Stimulated activated CD8-positive, alpha-beta memory T cell treated with anti-CD3 and anti-CD28 coated beads, Interleukin-15, amount 100 ng/mL, for 4 hours (primary cell): ENCODE measurements at places on chromosomes 11 and 22.

- DNase-seq = no peak
Observed at GRCh38 chr22:36196254-36197064, 5.2 kb downstream of the APOL4 start.

GRCh38 chr11:114168691-114169090, 109.2 kb downstream of the ZBTB16 start:
- no peak for DNase-seq

GRCh38 chr11:31236143-31236542, 133.4 kb downstream of the DCDC1 start:
- DNase-seq = no peak

DNA sequence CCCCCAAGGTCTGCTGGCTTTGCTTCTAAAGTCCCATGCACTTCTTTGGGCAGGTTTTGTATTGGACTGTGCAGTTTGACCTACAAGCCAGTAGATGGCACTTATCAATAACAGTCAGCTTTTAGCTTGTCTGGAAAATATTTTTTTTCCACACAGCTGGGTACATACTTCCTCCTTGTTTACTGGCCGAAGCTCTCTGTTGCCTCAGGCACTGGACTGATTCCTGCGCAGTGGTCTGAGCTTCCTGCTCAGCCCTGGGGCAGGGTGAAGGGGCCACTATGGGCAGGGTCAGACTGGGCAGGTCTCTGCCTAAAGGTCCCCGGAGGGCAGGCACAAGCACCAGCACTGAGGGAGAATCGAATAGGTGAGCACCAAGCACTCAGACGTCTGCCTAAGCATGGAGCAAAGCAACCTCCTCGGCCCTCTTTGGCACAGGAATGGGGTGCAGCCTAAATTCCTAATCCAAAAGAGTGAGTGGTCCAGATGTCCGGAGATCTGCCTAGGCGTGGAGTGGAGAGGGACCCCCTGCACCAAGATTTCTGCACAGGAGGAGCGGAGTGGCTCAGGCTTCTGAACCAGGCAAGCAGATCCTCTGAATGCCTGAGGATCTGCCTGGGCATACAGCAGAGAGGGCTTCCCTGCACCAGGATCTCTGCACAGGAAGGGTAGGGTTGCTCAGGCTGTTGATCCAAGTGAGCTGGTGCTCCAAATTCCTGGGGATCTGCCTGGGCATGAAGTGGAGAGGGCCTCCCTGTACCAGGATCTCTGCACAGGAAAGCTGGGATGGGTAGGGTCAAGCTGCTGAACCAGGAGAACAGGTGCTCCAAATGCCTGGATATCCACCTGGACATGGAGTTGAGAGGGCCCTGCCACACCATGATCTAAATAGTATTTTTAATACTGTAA, 105.9 kb upstream of the C11orf58 start:
- DNase-seq = no peak

DNA sequence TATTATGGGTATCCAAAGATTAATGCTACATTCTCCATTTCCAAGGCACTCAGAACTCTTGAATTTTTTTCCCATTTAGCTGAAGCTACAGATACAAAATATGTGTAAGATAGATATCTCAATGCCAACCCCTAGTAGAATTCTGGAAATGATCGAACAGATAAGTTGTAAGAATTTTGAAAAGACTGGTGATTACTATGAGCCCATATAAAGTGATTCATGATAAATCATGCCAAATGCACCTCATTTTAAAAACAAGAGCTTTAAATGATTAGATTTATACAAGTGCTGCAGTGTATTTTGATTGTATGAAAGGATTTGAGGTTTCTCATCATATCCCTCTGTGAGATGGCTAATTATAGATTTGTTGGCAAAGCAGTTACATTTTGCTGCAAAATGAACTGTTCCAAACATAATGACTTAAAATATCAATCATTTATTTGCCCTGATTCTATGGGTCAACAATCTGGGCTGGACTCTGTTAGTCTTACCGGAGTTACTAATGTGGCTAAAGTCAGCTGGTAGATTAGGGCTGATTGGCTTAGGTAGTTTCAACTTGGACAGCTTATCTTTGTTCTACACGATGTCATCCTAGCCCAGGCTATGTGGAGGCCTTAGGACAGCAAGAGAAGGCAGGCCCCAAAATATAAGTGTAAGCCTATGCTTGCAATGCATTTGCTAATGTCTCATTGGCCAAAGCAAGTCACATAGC, 3.4 kb downstream of the OR10V1 start:
- no peak for DNase-seq

DNA sequence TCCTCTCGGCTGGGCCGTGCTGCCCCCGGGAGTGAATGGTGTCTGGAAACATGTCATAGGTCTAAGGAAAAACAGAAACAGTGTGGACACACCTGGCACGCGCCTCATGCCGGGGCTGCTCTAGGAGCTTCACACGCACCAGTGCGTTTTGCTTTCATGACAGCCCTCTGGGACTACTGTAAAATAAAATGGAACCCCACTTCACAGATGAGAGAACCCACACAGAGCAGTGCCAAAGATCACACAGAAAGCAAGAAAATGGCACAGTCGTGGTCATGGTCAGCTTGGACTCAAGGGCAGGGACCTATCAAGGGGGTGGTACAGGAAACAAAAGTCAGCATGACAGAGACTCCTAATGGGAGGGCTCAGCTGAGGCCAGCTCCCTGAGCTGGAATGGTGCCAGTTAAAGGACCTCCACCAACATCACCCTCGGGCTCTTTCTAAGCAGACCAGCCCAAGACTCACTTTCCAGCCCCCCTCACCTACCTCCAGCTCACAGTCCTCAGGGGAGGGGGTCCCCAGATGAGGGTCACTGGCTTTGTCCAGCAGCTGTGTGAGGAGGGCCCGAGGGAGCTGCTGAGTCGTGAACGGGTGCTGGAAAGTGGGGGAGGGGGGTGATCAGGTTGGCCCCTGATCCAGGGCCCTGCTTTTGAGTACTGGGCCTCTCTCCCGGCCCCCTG, 3.3 kb downstream of the MAP4K2 start:
- DNase-seq = no peak

DNA sequence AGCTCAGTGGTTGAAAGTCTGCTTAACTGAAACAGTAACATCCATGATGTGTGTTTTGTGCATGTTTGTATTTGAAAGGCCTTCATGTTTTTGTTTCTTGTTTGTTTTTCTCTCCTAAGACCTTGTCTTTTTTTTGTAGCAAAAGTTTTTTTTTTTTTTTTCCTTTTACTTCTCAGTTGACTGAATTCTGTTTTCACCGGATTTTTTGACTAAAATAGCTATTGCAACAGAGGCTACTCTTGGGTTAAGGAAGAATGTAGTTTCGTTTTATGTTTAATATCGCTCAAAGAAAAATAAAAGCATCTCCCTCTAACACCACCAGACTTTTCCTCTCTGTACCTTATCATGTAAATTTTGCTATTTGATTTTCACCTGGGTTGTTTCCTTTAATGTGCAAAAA, 15.1 kb downstream of the APOL6 start:
- no peak for DNase-seq

DNA sequence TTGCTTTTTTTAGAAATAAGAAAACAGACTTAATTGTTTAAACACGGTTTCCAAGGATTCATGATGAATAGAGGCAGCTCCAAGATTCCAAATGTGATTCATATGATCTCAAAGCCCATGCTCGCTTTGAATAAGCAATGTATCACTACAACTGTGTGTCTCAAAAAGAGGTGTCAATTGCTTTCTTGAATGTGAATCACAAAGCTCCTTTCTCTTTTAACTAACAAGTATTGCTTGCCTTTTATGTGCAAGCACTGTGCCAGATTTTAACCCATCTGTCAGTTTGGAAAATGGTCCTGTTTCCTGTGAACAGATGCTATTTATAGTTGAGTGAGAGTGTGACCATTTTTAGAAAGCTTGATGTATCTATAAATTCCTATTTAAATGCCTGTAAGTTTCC, 6.5 kb downstream of the OOSP1 start:
- no peak for DNase-seq

DNA sequence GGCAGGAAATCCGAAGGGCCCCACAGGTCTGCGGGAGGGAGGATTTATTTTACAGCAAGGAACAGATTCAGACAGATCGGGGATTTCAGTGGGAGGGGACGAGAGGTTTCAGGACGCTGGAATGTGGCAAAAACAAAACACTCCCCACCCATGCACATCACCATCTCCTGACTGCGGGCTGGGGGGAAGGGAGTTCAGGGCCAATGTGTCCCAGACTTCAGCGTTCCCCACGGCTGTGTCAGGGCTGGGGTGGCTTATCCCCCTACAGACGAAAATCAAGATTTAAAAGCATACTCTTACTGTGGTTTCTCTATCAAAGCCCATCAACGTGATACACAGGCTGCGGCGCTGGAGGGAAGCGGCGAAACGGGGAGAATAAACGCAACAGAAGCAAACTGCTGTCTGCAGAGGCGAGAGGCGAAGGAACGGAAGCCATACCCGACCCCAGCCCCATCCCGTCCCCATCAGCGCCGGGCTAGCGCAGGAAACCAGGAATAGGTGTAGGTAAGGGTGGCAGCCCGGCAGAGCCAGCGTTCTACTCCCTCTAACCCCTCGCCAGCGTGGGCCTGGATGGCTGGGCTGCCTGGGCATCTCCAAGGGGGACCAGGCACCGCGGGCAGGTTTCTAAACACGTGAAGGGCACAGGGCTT, 2.7 kb downstream of the TENM4 start:
- DNase-seq = no peak

DNA sequence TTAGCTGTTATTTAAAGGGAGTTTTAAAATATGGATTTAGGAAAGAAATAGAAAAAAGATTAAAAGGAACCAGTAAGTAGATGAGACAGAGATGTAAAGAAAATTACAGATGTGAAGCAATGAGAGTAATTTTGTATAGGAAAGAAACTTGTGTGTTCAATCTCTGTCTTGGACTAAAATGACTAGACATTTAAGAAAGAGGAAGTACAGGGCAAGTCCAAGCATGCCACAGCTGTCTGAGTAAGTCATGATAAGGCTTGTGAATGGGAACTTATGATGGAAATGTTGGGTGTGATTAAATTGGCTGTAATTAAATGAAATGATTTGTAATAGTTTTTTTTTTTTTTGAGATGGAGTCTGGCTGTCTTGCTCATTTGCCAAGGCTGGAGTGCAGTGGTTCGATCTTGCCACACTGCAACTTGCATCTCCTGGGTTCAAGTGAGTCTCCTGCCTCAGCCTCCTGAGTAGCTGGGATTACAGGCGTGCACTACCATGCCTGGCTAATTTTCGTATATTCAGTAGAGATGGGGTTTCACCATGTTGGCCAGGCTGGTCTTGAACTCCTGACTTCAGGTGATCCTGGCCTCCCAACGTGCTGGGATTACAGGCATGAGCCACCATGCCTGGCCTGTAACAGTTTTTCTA, 5.9 kb upstream of the ACY3 start:
- DNase-seq = no peak

GRCh38 chr22:29106839-29107238, 34.0 kb downstream of the KREMEN1 start:
- DNase-seq = no peak

- no peak for DNase-seq
Observed at GRCh38 chr22:48755059-48755949, 1072.4 kb downstream of the BRD1 start.

DNA sequence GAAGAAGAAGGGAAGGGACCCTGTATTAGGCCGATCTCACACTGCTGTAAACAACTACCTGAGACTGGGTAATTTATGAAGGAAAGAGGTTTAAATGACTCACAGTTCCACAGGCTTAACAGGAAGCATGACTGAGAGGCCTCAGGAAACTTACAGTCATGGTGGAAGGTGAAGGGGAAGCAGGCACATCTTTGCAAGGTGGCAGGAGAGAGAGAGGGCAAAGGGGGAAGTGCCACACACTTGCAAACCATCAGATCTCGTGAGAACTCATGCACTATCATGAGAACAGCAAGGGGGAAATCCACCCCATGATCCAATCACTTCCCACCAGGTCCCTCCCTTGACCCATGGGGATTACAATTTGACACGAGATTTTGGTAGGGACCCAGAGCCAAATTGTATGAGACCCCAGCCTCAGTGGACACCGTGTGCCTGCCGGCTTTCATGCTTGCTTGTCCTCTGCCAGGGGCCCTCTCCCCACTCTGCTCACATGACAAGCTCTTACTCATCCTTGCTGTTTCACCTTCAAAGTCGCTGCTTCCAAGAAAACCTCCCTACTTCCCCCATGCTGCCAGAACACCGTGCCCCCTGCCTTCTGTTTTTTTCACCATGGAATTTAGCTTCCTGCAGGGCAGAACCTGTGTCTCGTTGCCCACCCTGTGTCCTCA, 23.3 kb upstream of the PPFIA1 start:
- DNase-seq = no peak

DNA sequence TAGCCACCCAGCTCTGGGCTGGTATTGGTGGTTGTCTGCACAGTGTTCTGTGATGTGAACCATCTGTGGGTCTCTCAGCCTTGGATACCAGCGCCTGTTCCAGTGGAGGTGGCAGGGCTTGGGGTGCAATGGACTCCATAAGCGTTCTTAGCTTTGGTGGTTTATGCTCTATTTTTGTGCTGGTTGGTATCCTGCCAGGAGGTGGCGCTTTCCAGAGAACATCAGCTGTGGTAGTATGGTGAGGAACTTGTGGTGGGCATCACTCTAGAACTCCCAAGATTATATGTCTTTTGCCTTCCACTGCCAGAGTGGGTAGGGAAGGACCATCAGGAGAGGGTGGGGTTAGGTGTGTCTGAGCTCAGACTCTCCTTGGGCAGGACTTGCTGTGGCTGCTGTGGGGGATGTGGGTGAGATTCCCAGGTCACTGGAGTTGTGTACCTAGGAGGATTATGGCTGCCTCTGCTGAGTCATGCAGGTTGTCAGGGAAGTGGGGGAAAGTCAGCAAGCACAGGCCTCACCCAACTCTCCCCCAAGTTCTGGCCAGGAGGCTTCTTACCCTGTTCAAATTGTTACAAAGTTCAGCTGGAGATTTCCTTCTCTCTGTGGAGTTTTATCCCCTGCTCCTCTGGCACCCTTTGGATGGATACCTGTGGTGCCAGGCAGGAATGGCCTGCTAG, 47.2 kb downstream of the MRGPRX2 start:
- DNase-seq = no peak

DNA sequence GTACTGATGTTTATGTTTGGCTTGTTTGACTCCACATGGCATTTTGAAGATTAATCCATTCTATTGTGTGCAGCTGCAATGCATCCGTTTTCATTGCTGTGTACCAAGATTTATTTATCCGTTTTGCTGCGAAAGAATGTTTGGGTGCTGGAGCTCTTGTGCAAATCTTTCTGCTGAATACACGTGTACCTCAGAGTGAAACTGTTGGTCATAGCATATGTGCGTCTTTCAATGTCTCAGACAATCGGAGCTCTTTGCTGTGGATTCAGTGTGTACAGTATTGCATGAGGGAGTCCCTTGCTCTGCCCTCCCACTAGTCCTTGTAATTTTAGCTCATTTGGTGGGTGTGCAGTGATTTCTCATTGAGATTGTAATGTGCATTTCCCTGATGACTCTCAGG, 545.4 kb downstream of the TBC1D22A start:
- DNase-seq = no peak

DNA sequence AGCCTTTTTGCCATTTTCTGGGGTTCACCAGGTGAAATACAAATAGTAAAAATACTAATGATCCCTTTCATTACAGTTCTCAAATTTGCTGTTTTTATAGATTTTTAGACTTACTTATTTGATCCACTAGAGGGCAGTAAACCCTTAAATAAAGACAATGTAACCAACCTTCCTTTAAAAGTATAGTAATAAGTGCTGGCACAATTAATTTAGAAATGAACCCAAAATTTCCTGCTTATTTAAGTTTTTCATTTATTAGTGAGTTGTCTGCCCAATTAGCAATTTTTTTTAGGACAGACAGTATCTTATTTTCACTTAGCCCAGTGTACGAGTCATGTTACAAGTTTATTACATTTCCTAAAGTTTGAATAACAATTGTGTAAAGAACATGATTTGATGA, 4.7 kb downstream of the DDIAS start:
- DNase-seq = no peak

- no peak for DNase-seq
Observed at GRCh38 chr11:115919341-115920091, 415.3 kb upstream of the CADM1 start.

- no peak for DNase-seq
Observed at GRCh38 chr22:47929646-47930185, 1167.3 kb downstream of the TBC1D22A start.
